Activated T-cell treated with anti-CD3 and anti-CD28 coated beads for 24 hours (primary cell): ENCODE measurements at places on chromosomes 11 and 22.

DNA sequence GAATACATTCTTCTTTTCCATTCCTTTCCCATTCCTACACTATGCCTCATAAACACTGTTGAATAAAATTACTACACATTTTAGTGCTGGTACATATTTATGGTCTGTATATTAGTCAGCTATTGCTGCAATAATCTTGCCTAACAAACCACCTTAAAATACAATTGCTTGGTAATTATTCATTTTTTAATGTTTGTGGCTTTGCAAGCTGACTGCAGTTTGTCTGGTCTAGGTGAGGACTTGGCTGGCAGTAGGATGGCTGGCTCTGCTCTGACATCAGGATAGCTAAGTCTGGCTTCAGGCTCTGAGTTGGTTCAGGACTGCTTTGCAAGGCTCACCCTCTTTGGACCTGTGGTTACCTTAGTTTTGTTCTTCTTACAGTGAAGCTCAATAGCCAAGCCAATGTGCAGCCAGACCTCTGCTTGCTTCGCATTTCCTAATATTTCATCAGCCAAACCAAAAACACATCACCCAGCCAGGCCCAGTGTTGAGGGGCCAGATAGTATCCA lies 913.4 kb upstream of the RAG2 start:
- DNase-seq = no peak

DNA sequence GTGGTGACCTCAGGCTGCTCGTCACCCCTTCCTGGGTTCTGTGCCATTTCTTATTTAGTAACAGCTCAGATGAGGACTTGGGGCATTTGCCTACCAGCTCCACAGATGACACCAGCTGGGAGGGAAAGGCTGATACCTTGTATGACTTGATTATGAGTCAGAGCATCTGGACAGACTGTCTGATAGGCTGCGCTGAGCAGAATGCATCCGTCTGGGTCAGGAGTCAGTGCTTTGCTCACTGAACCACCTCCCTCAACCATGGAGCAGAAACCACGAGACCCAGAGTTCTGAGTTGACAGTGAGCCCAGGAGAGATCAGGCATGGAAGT lies 6.8 kb downstream of the ST14 start:
- DNase-seq = no peak

- DNase-seq = no peak
Observed at GRCh38 chr11:103811870-103812455, 224.5 kb upstream of the DDI1 start.

- DNase-seq = no peak
Observed at GRCh38 chr11:31687256-31687655, 123.9 kb downstream of the PAX6 start.

DNA sequence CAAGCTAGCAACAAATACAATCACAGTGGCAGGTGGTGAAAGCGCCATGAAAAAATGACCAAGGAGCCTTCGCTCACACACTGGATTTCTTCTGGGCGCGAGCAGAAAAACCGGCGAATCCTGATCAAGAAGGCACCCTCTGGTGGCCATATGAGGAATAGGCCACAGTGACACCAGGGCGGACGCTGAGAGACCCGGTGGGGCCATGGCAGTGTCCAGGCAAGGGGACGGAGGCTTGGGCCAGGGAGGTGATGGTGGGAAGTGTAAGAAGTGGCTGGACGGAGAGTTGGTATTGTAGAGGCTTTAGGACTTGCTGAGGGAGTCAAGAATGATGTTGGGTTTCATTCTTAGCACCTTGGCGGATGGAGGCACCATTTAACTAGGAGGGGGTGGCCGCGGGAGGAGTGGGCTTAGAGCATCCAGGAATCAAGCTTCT lies 16.9 kb upstream of the RAC2 start:
- peak; percentile 49 for DNase-seq

DNA sequence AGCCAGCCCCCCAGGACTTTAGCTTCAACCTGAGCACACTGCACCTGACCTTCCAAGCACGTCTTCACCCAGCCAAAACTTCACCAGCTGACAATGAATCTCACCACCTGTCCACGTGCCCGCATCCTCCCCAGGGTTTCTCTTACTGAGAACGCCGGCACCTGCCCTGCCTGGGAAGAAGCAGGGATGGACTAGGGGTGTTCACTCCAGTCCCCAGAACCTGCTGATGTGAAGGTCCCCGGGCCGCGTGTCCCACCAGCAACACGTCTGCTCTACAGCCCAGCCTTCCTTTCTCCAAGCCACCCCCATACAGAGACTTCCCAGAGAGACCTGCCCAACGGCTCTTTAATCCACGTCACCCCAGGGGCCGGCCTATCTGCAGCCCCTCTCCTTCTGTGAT lies 12.8 kb downstream of the CPT1A start:
- DNase-seq = no peak

- DNase-seq = no peak
Observed at GRCh38 chr11:113163291-113164030, 150.9 kb upstream of the TTC12 start.

DNA sequence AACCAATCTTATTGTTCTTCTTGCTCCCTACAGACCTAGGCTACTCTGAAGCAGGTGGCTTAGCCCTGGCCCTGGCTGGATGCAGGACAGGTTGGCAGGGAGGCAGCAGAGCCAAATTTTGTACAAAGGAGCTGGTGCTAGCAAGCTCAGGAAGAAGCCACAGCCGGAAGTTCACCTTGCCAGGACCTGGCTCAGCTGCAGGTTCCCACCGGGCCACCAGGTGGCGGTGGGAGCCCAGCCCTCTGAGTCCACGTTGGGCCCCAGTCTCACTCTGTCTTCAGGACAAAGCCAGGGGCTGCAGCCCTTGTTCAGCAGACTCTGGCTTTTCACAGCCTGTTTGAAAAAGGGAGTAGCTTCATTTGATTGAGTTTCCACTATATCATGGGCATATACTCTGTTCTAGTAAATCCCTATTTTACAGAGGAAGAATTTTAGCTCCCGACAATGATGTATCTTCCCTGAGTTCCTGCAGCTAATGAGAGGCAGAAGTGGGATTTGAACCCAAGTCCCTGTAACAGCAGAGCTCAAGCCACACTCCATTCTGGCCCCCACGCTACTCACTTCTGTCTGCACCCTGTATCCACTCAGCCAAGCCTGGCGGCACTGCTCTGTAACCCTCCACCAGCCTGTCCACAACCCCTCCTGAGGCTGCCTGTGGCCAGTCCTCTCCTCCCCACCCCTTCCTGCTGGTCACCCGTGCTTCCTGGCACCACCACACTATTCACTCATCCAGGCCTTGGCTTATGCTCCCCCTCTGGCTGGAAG lies 3.3 kb downstream of the TKFC start:
- DNase-seq = peak; percentile 79

DNA sequence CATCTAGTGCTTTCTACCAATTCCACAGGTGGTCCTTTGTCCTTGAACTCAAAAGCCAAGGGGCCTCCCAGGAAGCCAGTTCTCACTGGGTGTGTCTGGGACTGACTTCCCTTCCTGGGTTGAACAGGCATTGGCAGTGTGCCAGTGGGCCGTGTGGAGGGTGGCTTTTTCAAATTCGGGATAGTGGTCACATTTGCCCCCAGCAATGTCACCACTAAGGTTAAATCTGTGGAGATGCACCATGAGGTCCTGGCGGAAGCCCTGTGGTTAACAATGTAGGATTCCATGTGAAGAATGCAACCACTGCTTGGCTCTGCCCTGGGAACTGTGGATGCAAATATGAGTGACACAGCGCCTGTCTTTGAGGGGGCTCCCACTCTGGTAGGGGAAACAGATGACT lies 53.2 kb upstream of the MTNR1B start:
- DNase-seq = no peak

GRCh38 chr11:120268686-120269085 lies 28.7 kb downstream of the POU2F3 start:
- DNase-seq = no peak

- DNase-seq = no peak
Observed at GRCh38 chr22:23115369-23115768, 26.4 kb downstream of the RSPH14 start.

GRCh38 chr22:50697667-50698506 lies 25.3 kb downstream of the SHANK3 start:
- DNase-seq = no peak

DNA sequence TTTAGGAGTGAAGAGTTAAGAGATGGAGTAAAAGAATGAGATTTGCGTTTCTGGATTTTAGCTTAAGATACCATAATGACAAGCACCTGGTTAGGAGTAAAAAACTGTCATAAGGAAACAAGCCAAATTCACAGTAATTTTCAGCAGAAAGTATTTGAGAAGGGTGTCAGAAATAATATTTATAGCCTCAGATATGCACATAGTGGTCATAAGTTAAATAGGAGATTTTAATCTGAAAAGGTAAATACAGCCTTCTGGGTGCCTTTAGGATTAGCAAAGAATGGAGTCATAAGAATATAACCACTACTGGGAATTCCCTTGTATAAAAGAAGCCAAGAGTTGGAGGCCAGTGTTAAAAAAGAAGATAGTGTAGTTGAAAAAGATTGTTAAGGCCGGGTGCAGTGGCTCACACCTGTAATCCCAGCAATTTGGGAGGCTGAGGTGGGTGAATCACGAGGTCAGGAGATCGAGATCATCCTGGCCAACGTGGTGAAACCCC lies 160.1 kb downstream of the SWAP70 start:
- DNase-seq = no peak

DNA sequence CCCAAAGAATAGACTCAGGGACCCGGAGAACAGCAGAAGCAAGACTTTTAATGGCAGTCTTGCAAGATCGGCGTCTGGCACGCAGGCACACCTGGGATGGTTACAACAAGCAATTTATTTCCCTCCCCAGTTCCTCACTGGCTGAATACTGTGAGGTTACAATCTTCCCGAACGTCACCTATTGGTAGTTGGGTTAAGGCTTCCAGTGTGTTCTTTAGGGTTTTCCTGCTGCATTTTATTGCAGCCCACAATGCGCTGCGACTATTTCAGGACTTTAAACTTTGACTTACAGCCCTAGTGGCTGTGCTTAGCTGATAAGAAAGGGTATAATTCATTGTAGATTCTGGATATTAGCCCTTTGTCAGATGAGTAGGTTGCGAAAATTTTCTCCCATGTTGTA lies 11.5 kb upstream of the TRIM68 start:
- DNase-seq = no peak

DNA sequence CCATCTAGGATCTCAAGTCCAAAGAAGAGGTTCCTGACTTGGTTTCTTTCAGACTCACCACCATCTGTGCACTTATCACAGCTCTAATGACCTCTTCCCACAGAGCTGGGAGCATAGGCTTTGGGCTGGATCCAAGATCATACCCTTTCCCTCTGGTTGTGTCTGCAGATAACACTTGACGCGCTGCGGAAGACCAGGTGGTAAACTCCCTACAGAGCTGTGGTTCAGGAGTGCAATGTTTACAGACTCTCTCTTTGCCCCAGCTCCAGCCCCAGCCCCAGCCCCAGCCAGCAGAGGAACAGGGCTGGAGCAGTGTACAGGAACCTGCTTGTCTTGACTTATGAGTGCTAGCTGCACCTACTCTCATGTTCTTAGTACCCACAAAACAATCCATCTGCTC lies 274.4 kb upstream of the SYN3 start:
- no peak for DNase-seq

GRCh38 chr11:57527056-57527631 lies 3.4 kb downstream of the TIMM10 start:
- peak; percentile 47 for DNase-seq

GRCh38 chr22:32130464-32130863 lies 28.6 kb downstream of the C22orf42 start:
- DNase-seq = no peak

GRCh38 chr11:16814410-16815046 lies 76.1 kb downstream of the C11orf58 start:
- DNase-seq = no peak

DNA sequence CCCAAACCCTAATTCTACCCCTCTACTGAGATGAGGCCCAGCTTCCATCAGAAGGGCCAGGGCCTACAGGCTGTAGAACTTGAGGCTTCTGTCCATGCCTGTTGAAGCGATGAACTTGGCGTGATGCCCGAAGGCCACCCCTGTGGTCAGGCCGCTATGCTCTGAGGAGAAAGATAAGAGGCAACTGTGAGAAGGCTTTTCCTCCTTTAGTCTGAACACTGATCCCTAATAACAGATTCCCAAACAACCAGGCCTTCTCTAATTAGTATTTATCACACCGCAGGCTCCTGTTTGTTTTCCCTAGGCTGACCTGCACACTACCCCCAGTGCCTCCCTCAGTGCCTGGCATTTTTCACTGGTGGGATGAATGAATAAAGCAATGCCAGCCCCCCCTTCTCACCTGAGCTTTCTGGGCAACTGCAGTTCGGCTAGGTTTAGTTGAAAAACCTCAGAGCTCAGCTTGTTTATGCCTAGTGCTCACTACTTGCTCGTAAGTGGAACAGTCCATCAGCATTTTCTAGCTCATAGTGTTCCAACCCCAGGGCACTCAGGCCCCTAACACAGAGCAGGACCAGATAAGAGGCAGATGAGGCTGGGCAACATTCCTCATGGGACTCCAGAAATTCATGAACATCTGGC lies 15.2 kb downstream of the PRPF19 start:
- no peak for DNase-seq

- DNase-seq = no peak
Observed at GRCh38 chr11:126700768-126701519, 299.6 kb downstream of the KIRREL3 start.

- DNase-seq = no peak
Observed at GRCh38 chr22:21446827-21447690, 20.1 kb upstream of the TMEM191C start.

DNA sequence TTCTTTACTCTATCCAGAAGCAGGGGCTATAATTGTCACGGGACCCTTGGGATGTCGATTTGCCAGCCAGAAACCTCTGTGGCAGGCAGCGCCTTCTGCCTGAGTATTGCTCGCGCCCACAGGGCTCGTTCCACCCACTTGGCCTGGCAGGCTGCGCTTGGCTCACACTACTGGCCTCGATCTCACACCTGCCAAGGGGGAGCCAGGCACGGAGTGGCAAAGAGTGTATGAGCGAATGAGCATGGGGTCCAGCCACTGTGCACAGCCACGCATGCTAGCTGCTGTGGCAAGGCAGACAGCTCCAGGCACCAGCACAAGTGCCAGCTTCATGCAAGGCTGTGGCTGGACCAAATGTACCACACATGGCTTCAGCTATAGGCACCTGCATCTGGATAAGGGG lies 599.8 kb downstream of the DLG2 start:
- DNase-seq = no peak

GRCh38 chr11:88015170-88015569 lies 160.1 kb downstream of the RAB38 start:
- DNase-seq = no peak

DNA sequence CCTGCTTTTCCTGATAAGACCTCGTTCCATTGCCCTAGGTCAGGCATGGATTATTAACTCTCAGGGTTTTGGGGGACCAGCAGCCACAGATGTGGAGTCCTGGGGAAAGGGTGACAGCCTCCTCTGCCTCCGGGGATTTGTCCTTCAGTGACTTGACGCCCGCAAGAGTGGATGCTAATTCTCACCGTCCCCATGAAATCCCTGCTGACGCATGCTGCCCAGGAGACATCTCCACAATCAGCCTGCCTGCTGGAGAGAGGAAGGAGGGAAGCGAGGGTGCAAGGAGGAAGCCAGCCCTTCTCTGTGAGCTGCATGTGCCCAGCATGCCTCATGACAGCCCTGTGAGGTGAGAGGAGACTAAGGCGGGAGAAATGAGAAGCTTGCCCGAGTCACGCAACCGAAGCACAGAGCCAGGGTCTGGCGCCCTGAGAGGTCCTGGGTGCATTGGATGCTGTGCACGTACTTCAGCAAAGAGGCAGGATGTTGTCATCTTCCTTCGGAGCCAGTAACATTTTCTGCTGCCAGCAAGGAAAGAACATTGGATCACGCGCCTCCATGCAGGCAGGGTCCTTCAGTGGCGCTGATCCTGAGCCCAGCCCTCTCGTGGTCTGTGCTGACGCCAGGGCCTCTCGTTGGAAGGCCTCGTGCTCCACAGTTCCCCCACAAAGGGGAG lies 27.3 kb upstream of the KRTAP5-6 start:
- no peak for DNase-seq

- DNase-seq = no peak
Observed at GRCh38 chr11:36186340-36187175, 102.7 kb downstream of the COMMD9 start.

GRCh38 chr11:63985812-63986155 lies 454 bp upstream of the OTUB1 start:
- peak; percentile 64 for DNase-seq
